Hematopoietic multipotent progenitor cell (in vitro differentiated cells): ENCODE measurements at places on chromosomes 1 and 21. TPM values are rescaled to one million over a fixed set of nuclear protein-coding genes. Genes with fewer than 3 reads are reported as not detected.

- DNase-seq, result peak; percentile 83
Measured at GRCh38 chr1:150979092-150980056, 2.7 kb upstream of the ANXA9 start.

DNA sequence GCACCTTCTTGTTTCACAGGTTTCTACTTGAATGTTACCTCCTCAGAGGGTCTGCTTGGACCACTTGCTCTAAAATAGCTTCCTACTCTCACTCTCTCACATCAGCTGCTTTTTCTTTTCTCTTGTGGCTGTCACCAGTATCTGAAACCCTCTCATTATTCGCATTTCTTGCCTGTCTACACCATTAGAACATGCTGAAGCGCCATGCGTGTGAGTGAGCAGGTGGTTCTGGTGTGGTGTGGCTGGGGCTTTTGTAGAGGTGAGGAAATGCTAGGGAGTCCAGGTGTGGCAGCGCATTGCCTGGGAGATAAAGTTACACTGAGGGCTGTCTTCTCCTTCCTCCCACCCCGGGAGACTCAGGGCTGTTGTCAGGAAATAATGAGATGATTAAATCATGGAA, 4.1 kb downstream of the ZNF362 start:
- no peak for DNase-seq

The CD53 gene
- total RNA-seq, result 313 TPM

GRCh38 chr1:55580845-55581332, 365.7 kb upstream of the USP24 start:
- DNase-seq, result no peak

DNA sequence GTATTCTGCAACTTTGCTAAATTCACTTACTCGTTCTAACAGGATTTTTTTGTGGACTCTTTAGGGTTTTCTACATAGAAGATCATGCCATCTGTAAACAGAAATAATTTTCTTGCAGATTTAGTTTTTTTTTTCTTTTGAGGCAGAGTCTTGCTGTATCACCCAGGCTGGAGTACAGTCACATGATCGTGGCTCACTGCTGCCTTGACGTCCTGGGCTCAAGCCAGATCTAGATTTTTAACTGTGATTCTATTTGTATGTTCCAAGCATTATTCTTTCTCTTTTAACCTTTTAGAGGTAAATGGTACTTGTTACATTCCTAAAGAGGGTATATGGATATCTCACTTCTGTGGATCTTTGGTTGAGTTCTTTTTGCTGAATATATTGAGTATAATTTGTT, 18.6 kb downstream of the FABP3 start:
- no peak for DNase-seq

DNA sequence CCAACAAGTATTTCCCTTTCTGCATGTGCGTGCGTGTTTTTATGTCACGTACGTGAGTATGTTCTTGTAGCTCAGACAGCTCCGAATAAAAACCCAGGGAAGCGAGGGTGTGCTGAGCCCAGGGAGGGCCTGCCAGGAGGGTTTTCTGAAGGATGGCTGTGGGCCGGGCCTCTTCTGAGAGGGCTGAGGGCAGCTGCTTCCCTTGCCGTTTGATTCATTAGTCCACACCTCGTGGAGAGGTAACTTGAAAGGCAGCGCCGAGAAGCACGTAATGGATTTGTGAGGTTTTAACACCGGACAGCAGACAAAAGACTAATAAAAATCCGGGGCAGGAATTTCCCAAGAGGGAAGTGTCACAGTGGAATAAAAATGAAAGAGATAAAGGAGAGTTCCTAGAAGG, 29.5 kb downstream of the CD247 start:
- DNase-seq, result no peak

DNA sequence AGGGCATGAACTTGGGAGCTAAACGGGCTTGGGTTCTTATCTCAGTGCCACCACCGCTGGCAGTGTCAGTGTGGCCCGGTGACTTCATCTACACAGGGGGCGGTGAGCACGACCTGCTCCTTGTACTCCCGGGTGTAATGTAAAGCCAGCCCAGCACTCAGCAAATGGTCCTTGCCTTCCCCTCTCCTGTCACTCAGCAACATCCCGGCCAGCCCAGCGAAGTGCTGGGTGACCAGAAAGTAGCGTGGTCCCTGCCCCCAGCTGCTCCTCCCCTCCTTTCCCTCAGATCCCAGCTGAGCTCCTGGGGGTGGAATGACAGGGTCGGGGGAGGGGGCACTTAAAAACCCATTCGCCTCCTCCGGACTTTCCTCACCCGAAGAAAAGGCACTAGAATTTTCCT, 7.2 kb downstream of the KCNN3 start:
- DNase-seq, result no peak

DNA sequence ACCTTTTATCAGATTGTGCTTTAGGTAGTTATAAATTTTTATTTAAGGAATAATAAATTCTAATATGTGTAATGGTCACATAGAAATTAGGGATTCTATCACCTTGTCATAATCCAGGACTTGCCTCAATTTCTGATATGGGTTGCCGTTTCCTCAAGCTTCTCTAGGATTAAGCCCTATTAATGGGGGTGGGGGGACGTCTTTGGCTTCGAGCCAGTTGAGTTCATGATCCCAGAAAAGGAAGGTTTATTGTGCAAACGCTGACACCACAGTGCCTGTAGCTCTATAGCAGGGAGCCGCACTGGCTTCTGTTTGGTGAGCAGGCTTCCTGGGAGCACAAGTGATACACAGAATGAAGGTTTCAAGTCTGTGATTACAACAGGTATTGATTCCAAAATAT, 22.0 kb upstream of the VAMP3 start:
- no peak for DNase-seq

DNA sequence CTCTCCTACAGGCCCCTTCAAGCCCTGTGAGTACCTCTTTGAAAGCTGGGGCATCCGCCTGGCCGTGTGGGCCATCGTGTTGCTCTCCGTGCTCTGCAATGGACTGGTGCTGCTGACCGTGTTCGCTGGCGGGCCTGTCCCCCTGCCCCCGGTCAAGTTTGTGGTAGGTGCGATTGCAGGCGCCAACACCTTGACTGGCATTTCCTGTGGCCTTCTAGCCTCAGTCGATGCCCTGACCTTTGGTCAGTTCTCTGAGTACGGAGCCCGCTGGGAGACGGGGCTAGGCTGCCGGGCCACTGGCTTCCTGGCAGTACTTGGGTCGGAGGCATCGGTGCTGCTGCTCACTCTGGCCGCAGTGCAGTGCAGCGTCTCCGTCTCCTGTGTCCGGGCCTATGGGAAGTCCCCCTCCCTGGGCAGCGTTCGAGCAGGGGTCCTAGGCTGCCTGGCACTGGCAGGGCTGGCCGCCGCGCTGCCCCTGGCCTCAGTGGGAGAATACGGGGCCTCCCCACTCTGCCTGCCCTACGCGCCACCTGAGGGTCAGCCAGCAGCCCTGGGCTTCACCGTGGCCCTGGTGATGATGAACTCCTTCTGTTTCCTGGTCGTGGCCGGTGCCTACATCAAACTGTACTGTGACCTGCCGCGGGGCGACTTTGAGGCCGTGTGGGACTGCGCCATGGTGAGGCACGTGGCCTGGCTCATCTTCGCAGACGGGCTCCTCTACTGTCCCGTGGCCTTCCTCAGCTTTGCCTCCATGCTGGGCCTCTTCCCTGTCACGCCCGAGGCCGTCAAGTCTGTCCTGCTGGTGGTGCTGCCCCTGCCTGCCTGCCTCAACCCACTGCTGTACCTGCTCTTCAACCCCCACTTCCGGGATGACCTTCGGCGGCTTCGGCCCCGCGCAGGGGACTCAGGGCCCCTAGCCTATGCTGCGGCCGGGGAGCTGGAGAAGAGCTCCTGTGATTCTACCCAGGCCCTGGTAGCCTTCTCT, 23.5 kb downstream of the UBE2T start:
- DNase-seq, result no peak
